Pancreas (tissue), 10 donors: ENCODE measurements at places on chromosomes 5 and 9. TPM values are rescaled to one million over a fixed set of nuclear protein-coding genes. Genes with fewer than 3 reads are reported as not detected.

KIF20A gene
- 0.25 TPM for total RNA-seq

DNA sequence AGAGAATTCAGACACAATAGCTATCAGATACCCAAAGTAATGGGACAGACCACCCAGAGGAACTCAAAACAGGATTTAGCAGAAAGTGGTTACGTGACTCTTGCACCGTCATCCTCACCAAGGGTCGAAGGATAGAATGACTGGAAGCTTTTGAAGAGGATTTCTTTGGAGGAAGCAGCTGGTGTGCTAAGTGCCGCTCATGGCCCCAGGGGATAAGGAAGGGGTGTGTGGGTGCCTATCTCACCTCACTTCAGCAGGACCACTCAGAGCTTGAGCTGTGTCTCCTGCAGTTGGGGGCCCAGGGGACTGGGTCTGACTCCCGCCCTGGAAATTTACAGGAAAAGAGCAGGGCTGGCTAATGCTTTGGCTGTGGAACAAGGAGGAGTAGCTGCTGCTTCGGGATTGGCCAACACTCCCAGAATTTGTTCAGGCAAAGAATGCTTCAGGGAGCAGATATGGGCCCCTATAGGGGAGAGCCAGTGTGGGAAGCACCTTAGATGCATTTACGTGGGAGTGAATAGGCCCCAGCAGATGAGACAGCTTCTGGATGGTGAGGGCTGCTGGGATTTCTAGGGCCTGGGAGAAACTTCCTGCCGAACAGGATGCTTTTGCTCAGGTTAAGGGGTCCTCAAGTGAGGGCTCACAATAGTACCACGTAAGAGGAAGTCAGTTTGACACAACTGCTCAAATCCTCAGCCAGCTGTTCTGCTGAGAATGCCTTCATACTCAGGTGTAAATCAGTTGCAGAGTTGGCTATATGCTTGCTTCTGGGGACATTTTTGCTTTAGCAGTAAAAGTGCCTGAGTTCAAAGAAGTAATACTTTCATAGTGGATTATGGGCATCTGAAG is 29.1 kb upstream of the TOMM5 start:
- no peak for DNase-seq

DNA sequence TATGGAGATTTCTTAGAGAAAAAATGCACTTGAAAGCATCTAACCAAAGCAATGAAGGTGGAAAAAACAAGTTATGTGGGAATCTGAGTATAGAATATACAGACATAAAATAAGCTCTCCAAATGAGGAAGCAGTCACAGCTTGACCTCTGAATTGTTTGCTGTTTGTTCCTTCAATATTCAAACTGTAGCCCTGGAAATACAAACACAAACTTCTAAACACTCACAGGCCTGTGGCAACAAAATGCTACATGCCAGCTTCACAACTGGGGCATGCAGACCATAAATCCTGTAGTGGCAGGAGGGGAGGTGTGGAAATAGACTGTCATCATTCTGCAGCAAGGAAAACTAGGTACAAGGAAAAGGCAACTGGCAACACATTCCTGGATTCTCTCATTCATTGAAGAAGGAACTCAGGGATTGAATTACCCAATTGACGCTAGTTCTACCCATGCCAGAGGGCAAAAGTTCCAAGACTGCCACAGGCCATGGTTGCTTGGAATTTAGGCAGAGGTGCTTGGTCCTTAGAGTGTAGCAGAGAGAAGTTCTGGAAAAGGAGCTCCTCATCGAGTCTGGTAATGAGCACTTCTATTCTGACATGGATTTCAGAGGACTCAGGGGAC is 349.6 kb downstream of the PDE4D start:
- DNase-seq = no peak

- DNase-seq = no peak
Measured at GRCh38 chr9:101030086-101030391, 1.5 kb downstream of the PLPPR1 start.

GRIA1 gene
- 0.22 TPM for total RNA-seq

GRCh38 chr9:104256696-104257062 is 162.6 kb downstream of the SMC2 start:
- DNase-seq = no peak

GNA14 gene
- total RNA-seq = 1.9 TPM

DNA sequence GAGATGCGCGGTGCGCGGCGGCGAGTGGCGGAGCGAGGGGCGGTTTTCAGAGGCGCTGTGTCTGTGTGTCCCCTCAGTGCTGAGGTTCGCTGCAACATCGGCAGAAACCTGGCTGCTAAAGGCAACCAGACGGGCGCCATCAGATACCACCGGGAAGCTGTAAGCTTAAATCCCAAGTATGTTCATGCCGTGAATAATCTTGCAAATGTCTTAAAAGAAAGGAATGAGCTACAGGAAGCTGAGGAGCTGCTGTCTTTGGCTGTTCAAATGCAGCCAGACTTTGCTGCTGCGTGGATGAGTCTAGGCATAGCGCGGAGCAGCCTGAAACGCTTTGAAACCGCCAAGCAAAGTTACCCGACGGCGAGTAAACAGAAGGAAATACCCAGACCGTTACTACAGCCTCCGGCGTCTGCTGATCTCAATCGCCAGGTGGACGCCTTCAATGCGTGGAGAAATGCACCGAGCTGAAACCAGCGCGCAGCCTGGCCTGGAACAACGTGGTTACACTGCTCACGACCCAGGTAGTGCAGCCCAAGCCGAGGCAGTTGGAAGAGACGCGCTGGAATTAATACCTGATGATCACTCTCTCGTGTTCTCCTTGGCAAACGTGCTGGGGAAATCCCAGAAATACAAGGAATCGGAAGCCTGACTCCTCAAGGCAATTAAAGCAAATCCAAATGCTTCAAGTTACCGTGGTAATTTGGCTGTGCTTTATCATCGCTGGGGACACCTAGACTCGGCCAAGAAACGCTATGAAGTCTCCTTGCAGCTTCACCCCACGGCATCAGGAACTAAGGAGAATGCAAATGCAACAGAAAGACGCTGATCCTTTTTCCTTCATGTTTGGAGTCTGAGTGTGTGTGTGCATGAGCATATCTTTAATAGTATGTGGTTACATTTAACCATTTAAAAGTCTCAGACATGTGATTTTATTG is 15.9 kb downstream of the OR2V1 start:
- no peak for DNase-seq

TSSK1B gene
- 0.06 TPM for total RNA-seq

GRCh38 chr5:169190849-169191248 is 110.1 kb downstream of the SLIT3 start:
- DNase-seq = no peak

DNA sequence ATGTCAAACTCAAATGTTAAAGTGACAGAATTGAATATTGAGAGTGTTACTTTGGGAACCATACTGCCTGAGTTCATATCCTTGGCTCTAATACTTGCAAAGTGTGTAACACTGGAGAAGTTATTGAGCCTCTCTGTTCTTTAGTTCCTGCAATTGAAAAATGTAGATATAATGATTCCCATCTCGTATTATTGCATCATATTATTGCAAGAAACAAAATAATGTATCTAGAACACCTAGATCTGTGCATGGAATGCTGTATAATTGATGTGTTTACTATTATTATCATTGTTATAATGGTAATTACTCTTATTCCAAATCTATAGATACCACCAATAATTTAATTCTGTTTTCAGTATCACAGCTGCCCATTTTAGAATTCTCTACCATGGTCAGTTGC is 310.3 kb downstream of the GABRG2 start:
- no peak for DNase-seq

DNA sequence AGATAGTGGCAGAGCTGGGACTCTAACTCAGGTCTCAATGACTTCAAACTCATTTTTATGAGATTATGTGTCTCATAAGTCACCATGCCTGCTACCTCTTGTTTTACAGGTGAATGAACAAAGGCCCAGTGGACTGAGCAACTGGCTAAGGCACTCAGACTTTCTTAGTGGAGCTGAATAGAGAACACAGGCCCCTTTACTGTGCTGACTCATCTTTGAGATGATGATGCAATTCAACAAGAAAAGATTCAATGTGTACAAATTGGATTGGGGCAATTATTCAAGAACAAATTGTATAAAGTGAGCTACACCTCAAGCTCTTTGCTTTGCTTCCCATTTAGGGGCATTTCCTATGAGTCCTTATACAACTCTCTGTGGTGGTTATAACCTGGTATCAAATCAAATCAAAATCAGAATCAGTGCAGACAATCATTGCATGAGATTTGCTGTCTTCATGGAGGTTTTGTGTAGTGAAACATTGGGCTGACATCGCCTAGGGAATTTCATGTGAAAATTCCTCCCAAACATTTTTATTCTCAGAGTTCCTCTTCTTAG is 84.3 kb upstream of the PPP2R2B start:
- DNase-seq = no peak

DNA sequence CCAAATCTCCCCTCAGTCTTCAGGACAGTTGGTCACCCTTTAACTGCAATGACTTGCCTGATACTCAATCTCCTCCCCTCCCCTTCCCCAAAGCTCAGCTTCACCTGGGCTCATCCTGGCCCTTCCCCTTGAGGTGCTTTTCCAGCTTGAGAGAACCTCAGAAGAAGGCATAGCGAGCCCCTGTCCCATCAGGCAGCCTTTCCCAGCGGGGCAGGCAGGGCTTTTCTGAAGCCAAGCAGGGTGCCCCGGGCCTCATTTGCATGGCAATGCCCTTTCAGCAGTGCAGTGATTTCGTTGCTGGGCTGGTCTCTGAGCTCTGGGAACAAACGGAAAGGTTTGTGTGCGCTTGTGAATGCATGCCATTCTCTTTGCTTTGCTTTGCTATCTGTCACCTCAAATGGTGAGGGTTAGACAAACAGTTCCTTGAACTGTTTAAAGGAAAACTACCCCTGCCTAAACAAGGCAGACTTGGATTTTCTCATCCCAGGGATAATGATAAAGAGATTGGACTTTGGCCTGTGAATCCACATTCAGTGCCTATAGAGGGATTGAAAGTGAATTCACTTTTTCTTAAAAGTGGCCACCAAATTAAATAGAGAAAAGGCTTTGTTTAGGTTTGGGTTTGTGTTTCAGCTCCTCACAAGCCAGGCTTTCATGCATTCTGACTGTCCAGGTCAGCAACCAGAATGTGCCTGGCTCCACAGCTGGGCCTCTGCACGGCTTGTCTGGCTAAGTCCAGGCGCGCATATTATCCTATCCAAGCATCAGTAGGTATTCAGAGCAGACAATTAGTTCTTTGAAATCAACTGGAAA is 165.3 kb downstream of the ZNF608 start:
- DNase-seq = peak; percentile 47

PDZD2 gene
- 1.4 TPM for total RNA-seq

DNA sequence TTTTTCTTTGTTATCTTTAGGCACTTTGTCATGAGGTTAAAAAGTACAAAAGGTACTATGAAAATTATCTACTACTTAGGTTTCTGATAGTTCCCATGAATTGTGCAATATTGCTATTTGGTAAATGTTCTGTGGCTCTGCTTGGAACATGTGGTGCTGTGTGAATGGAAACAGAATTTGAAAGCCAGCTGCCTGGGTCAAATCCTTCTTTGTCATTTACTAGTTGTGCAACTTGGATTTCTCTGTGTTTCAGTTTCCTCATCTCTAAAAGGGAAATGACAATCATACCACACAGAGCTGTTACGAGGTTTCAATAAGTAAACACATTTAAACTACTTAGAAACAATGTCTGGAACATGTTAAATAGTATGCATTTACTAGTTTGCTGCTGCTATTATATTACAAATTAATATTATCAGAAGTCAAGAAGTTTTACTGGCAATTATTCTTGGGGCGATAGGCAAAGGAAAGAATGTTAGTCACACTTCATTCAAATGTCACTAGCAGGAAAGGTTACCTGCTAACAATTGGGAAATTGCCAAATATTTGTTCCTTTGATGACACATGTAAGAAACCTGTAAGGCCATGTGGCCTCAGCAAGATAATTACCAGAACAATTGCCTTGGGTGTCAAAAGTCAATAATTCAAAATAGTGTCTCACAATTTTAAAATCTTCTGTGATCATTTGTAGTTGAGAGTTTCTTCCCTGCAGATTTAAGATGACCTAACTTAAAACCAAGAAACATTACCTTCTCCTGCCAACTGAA is 184.8 kb downstream of the KIAA0825 start:
- DNase-seq = no peak

- no peak for DNase-seq
Measured at GRCh38 chr5:170533383-170533782, 29.6 kb downstream of the KCNIP1 start.

MYMK gene
- total RNA-seq = not detected

S1PR3 gene
- 3.0 TPM for total RNA-seq

RNF14 gene
- 18.8 TPM for total RNA-seq

GRCh38 chr5:56152437-56152836 is 80.7 kb downstream of the ANKRD55 start:
- DNase-seq = no peak

GRCh38 chr9:115400796-115401195 is 282.8 kb upstream of the TNC start:
- DNase-seq = no peak

DNA sequence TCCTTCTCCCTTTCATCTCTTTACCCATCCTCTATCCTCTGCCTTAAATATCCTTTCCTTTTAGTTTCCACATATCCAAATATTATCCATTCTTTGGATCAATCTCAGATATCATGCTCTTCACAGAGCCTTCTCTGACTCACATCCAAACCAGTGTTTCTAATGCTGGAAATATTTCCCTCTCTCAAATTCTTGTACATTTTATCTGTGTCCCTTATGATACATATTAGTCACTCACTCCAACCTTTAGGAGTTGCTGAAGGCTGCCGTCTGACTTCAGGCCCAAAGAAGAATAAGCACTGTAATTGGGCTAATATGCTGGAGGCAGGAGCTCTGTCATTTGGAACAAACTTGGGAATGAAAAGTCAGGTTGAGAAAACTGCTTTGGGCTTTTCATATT is 156.4 kb upstream of the RUSC2 start:
- DNase-seq = no peak

GRCh38 chr9:30120666-30121065 is 2263.8 kb upstream of the ACO1 start:
- DNase-seq = no peak

GRCh38 chr9:107707428-107707837 is 217.9 kb upstream of the KLF4 start:
- DNase-seq = no peak

DNA sequence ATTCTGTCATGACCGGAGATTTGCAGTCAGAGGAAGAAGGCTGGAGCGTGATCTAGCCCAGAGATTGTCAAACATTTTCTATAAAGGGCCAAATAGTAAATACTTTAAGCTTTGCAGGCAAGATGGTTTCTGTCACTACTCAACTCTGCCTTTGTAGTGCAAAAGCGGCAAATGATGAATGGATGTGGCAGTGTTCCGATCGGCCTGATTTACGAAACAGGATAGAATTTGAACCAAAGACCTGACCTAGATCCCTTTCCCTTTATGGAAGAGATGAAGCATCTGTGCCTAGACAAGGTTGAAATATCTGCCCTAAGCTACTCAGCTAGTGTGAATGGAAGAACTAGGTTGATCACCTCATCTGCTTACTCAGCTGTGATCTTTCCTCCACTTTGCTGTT is 209.5 kb downstream of the YTHDC2 start:
- DNase-seq = no peak

C1QTNF2 gene
- 0.09 TPM for total RNA-seq

DNA sequence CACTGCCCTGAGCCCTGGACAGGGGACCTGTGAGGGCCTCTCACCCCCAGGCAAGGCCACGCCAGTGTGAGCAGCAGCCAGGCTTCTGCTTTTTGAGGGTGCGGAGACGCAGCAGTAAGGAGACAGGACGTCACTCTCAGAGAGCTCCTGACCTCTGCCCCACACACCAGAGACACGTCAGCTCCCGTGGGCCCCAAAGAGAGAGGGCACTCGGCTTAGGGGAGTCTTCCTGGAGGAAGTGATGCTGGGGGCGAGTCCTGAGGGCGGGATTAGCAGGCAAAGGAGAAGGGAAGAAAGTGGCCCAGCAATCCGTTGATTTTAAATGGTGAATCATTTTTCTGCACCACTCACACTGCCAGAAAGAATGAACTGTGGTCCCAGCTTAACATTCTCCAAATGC is 24.0 kb upstream of the SLC9A3 start:
- no peak for DNase-seq
